ENCODE measurements at places on chromosomes 2 and 18.

DNA sequence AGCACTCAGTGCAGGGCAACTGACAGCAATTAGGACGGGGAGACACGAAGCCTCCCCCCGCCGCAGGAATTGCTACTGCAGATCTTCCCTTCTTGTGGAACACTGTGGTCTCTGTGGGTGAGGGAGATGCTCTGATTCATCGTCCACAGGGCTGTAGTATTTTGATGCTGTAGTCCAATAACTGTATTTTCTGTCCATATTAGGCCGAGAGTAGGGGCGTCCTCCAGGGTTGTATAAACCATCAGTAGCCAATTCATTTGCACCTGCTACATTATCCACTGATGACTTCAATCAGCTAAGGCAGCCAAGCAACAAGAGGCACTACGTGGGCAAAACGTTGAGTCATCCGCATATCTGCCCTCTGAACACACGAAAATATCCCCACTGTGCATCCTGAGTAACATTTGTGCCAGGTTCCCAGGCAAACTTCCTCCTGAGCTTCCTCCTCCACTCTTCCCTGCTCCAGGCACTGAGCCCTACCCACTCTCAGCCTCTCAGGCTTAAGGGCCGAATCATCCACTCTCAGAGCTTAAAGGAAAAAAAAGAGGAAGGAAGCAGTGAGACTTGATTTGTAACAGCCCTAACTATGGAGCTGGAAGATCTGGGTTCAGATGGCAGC, 62.1 kb downstream of the LBH start:
- no peak for DNase-seq

DNA sequence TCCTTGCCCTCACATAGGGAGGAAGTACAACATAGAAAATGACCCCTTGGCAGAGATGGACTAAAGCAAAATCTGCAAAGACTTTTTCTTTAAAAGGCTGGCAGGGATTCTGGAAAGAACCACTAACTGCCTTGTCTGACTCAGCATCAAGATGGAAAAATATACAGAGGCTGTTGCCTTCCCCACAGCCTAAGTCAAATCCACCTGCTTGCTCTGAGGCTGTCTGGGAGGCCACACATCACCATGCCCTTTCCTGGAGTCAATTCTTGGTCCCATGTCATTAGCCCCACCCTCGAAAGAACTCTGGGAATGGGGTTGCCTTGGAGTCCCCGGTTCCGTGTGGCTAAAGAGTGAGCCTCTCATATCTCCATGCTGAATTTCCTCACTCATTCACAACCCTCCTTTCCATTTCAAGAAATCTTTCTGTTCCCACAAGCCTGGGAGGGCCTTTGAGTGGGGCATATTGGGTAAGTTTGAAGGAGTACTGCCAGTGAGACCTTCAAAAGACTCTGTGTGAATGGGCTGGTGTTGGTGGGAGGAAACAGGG, 39.4 kb downstream of the BMP10 start:
- DNase-seq, result no peak

GRCh38 chr2:233255151-233255550, 3.7 kb downstream of the ATG16L1 start:
- DNase-seq, result no peak

- DNase-seq, result no peak
Measured at GRCh38 chr2:47354013-47354847, 48.7 kb upstream of the MSH2 start.

- no peak for DNase-seq
Measured at GRCh38 chr18:35141567-35142274, 99.1 kb upstream of the ZNF397 start.

DNA sequence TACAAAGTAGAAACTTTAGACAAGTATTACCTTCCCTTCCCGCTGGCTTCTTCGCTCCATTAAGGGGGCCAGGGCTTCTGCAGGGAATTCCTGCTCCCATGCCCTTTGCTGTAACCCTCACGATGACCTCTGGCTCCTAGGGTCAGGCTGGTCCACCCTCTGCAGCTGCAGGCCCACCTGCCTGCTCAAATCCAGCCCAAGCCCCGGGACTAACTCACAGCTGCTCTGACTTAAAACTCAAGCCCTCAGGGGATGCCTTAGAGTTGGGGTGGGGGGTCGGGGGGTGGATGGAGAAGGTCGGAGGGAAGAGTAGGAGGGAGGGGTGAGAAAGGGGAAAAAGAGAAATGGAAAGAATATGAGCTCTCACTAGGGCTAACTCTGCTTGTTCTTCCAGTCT, 4.9 kb downstream of the IGFBP5 start:
- no peak for DNase-seq

All from C1 segment of cervical spinal cord (tissue), 14 donors.